Ureter (tissue), 1 donor: ENCODE measurements at places on chromosomes 4 and X. TPM values are rescaled to one million over a fixed set of nuclear protein-coding genes. Genes with fewer than 3 reads are reported as not detected.

DNA sequence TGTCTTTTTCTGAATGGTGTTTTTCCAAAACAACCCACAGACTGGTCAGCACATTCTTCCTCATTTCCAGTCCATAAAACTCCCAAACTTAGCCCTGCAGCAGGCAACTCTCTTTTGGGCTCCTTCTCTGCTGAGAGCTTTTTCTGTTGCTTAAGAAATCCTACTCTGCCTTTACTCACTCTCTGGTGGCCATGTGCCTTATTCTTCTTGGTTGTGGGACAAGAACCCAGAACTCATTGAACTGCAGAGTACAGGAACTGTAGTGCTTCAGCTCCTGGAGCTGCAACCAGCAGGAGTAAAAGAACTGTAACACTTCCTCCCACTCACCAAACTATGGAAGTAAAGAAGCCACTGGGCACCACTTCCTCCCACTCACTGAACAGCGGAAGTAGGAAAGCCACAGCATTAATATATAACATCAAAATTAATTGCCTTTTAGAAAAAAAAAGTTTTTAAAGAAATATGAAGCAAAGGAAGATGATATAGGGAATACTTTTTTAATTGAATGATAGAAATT lies 864.1 kb upstream of the PCDH10 start:
- no peak for DNase-seq

- DNase-seq = no peak
These were observed 245.4 kb downstream of the FBXW7 start for GRCh38 chr4:152290366-152290921.

DNA sequence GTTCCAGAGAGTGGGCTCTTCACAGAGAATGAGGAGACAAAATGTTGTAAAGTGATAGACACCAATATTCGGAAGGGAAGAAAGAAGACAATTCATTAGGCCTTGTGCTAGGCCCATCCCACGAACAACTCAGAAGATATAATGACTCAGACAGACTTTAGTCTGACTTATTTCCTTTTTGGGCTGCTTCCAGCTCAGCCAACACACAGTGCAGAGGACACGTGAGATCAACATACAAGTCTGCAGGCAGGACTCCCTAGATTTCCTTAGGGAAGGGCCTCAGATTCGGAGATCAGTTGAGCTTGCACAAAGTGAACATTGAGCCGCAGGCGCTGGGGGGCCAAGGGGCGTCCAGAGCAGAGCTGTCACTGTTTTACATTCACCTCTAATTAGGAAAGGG lies 290.7 kb upstream of the TENM3 start:
- no peak for DNase-seq

DNA sequence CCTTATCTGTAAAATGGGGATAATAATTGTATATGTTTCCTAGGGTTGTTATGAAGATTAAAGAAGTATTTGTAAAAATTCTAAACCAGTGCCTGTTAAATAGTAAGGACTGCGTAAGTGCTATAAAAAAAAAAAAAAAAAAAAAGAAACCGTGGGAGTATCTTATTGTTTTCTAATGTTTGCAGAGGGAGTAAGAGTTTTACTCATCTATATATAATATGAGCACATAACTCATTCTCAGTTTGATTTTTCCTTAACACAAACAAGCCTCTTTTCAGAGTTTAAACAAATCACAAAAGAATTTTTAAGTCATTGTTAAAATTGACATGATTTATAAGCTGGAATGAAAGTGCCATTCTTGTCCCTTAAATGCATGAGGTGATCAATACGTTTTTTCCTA lies 104.9 kb downstream of the AMELX start:
- no peak for DNase-seq

Gene FDCSP
- total RNA-seq = not detected

Gene RGN
- 7.0 TPM for total RNA-seq
